ENCODE measurements at places on chromosomes 3 and 15.

- no peak for DNase-seq
Measured at GRCh38 chr3:45553469-45553974, 41.0 kb upstream of the LIMD1 start.

GRCh38 chr3:112672716-112673541 lies 32.0 kb upstream of the CCDC80 start:
- DNase-seq = no peak

DNA sequence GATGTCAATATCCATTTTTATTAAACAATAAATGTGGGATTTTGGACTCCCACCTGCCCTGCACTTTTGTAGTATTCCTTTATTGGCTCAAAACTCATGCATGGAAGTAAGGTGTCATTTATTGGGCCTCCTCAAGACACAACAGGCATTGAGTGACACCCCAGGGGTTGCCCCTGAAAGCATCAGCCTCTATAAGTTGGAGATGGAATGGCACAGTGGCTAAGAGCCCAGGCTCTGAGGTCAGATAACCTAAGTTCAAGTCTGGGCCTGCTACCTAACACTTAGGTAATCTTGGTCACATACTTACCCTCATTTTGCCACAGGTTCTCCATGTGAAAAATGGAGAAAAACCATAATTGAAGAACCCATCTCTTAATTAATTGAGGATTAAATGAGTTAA lies 4.6 kb downstream of the CAPN3 start:
- no peak for DNase-seq

DNA sequence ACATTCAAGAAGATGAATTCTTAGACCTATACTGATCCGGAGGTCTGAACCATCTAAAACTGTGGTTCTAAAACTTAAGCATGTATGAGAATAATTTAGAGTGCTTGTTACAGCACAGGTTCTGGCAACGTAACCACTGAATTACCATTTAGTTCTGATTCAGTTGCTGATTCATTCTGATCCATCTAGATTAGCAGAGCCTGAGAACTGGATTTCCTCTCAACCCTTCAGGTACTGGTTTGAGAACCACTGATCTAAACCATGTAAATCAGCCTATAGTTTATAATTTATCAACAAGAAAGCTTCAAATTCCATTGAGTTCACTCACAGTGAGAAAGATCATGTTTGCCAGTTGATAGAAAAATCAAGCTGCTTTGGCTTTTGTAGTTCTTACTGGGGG lies 1001.1 kb upstream of the EPHA6 start:
- no peak for DNase-seq

- DNase-seq = no peak
Measured at GRCh38 chr3:174125267-174125824, 727.8 kb downstream of the NLGN1 start.

DNA sequence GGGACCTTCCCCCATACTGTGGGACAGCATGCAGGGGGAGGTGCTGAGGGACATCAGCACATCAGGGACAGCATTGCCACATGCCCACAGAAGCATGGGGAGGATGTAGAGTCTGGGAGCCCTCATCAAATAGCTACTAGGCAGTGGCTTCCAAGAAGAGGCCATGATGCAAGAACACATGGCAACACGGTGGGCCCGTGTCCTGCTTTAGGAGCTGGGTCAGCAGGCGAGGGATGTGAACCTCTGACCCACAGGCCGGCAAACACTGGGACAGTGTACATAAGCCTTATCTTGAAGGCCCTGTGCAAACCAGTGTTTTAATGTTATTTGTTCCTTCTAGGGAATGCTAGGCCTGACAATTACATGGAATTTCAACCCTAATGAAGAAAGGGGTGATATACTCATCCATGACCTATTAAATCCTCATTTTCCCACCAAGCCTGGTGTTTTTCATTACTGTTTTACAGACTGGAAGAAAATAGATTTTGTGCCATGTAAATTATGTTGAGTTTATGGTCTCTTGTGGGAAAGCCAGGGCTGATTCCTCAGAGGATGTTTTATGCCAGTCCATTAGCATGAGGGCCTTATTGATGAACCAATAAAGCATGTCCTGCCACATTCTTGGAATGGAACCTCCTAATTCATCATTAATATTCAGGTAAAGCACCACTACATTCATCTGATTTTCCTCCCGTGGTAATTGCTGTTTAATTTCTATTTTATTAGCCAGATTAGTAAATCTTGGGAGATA lies 61.7 kb upstream of the SLC25A26 start:
- no peak for DNase-seq

GRCh38 chr3:157204431-157204830 lies 44.5 kb upstream of the CCNL1 start:
- no peak for DNase-seq

- no peak for DNase-seq
Measured at GRCh38 chr15:41984622-41985021, 12.3 kb upstream of the EHD4 start.

DNA sequence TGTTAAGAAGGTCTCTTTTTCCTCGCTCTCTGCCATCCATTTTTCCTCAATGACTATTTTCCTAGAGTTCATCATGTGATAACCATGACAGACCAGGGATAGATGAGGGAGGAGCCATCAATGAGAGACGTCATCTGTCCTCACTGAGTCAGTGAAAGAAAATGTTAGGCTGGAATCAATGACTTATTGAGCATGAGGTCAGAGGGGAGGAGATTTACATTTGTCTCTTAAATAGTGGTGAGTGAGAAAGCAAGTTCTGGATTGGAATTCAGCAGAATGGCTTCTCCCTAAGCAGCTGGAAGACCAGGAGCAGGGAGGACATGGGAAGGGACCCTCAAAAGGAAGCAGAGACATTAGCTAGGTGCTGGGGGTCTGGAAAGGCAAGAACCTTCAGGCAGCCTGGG lies 28.2 kb upstream of the USP3 start:
- DNase-seq = no peak

- no peak for DNase-seq
Measured at GRCh38 chr15:39181940-39182339, 398.9 kb upstream of the THBS1 start.

- no peak for DNase-seq
Measured at GRCh38 chr15:96583671-96584070, 253.2 kb downstream of the NR2F2 start.

- no peak for DNase-seq
Measured at GRCh38 chr3:177615015-177615414, 417.7 kb upstream of the TBL1XR1 start.

DNA sequence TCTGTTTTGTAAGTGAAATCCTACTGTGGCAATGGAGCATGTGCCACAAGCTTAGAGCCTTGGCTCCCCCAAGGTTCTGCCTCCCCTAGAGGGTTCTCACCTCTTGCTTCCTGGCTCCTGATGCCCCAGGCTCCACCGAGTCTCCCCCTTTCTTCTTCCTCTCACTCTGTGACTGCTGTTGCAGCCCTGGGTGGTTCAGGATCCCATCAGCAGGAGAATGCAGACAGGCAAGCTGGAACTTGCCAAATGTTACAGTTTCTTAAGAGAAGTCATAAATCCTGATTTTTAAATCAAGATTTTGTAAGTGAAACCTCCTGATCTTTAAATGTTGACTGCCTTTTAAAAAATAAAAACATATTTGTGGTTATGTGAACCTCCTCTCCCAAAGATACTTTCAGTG lies 133.9 kb downstream of the CCNL1 start:
- DNase-seq = no peak

DNA sequence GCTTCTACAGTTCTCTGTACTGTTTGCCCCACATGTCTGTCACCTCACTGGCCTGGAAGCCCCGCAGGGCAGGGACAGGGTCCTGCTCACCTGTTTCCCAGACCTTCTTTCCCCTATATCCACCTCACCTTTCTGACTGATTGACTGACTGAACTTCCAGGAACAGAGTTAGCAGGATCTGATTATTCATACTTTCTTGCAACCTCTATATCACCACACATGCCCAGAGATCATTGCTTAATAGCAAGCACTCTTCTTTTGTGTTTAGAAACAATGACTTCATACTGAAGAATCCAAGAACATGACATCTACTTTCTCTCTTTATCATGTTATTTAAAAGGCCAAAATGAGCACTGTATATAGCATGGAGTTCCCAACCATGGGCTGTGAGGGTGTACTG lies 18.0 kb upstream of the CLEC3B start:
- DNase-seq = no peak

DNA sequence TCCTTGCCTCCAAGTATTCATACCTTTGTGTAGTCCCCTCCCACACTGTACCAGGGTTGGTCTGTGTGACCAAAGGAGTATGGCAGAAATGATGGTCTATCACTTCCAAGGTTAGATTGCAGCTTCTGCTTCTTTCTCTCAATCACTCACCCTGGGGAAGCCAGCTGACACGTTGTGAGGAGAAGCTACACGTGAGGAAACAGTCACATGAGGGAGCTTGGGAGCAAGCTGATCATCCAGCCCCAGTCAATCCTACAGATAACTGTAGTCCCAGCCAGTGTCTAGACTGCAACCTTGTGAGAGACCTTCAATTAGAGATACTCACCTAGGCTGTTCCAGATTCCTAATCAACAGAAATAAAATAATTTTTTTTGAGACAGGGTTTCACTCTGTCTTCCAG lies 6.2 kb upstream of the ZNF774 start:
- no peak for DNase-seq

DNA sequence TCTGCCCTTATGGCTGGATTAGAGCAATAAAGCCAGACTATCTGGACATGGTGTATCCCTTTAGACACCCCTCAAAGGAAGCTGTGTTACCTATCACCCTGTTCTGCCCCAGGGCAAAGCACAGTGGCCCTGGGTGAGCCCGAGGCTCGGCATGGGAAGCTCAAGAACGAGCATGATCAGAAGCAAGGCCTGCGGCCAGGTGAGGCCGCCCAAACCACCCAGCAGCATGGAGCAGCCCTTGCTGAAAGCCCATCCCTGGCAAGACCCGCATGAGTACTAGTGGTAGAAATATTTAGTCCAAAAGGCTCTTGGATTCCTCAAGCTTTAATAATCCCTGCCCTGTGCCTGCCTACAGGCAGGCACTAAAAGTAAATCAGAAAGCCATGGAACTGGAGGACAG lies 261.1 kb downstream of the MEX3B start:
- no peak for DNase-seq

DNA sequence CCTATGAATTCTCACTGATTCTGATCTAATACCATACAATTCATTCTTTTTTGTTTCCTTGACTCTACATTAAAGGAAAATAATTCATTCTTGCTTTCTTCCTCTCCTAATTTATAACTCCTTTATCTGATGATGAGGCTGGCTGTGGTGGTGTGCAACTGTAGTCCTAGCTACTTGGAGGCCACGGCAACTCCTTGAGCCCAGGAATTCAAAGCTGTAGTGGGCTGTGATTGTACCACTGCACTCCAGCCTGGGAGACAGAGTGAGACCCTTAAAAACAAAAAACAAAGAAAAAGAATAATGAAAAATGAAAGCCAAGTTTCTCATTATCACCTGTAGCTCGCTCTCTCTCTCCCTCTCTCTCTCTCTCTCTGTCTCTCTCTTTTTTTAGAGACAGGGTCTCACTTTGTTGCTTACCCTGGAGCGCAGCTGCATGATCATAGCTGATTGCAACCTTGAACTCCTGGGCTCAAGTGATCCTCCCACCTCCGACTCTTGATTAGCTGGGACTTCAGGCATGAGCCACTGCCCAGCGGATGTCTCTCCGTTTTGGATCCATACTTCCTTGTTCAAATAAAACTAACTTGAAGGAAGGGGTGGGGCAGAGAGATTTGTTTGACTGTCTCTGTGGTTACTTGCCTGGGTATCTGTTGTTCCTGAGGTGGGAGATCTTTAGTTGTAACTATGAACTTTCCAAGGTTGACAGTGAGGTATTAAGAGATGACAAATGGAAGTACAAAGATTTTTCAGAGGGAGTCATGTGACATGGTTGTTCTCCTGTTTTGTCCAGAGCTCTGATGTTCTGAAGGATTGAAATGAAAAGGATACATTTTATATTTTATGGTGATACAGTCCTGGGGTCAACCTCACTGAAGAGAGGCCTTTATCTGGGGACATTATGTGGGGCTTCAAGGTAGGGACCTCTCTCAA lies 46.9 kb downstream of the STARD9 start:
- DNase-seq = no peak

- no peak for DNase-seq
Measured at GRCh38 chr15:86483936-86484335, 404.3 kb downstream of the AGBL1 start.

- no peak for DNase-seq
Measured at GRCh38 chr3:172126741-172127140, 87.4 kb downstream of the FNDC3B start.

DNA sequence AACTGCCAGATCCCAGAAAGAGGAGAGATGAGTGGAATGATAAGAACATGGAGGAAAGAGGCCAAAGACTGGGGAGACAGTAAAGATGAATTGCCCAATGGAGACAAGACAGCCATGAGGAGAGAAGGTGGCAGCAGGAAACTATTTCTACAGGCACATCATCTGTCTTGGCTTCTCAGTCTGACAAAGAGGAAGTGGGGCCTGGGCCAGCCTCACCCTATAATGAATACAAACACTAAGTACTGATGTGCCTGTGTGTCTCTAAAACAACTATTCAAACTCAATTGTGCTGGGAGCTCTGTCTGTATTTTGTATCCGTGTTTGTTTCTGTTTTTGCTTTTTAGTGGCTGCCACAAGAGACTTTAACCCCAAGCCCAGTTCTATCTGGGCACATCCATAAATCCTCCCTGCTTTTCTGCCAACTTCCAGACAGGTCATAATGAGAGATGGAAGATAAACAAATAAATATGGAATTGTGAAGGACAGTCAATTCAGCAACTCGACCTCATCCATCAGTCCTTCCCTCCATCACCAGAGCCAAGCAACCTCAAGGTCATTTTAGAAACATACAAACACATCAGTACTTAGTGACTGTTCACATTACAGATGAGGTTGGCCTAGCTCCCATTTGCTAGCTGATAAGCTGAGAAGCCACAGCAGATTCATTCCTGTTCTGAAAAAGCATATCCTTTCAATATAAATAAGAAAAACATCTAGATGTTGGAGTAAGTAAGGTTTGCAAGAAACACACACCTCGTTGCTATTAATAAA lies 116.7 kb downstream of the CADPS start:
- no peak for DNase-seq

- DNase-seq = no peak
Measured at GRCh38 chr3:166510382-166510781, 673.2 kb upstream of the BCHE start.

DNA sequence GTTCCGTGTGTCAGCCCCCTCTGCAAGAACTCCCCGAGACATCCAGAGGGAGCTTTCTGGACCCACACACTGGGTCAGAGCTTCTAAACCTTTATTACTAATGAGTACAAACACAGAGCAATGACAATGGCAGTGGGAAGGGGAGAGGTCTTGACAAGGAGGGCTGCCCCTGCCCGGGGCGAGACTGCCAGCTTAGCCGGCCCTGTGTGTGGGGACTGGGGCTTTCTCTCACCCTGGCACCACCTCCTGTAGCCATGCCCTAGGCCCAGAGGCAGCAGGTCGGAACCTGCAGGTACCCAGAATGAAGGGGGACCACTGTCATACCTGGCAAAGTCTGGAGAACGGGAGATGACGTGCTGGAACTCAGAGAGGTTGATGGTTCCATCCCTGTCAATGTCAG lies 3.1 kb downstream of the CIB1 start:
- DNase-seq = no peak

Measured in stimulated activated CD8-positive, alpha-beta memory T cell treated with anti-CD3 and anti-CD28 coated beads, Interleukin-2, amount 100 ng/mL, for 1 hour (primary cell).